BJ (cell line): ENCODE measurements at places on chromosomes 5 and 9. TPM values are rescaled to one million over a fixed set of nuclear protein-coding genes. Genes with fewer than 3 reads are reported as not detected.

RC3H2 gene
- polyA plus RNA-seq, result 35.3 and 50.2 TPM in 2 replicates

GRXCR2 gene
- not detected in 2 replicates for polyA plus RNA-seq

KLF4 gene
- polyA plus RNA-seq, result 4.3 and 5.2 TPM in 2 replicates

DNA sequence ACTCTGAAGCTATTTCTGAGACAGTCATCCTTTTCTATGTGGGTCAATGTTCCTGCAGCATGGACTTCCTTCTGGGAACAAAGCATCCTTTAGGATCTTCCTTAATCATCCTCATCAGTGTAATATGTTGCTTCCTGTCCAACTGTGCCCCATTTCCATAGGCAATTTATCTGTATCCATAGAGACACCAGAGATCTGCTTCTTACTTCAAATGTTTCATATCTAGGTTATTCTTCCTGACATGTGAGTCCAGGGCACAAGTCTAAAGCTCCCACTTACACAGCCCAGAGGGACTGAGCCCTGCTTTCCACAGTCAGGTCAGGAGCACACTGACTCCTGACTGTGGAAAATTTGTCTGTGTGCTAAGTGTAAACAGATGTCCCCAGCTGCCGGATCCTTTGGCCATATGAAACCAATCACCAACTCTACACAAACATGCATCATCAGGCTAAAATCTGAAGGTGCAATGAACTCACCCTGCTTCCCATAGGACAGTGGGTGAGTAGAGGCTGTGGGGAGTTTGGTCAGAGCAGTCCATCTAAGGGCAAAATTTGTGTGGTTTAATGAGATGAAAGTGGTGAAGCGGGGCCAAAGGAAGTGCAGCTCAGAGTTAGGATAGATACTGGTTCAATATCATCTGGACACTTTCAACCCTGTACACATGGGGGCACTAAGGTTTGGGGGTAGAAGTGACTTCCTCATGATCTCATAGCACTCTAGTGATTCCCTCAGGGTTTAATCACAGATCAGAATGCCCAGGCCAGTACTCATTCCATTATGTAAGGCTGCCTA lies 85.2 kb upstream of the TNC start:
- peak; percentile 89 for DNase-seq

GRCh38 chr9:114397848-114398605 lies 10.2 kb upstream of the AKNA start:
- peak; percentile 62 for DNase-seq

- no peak for DNase-seq
These were observed 29.0 kb upstream of the PUM3 start for GRCh38 chr9:2872931-2873323.

DNA sequence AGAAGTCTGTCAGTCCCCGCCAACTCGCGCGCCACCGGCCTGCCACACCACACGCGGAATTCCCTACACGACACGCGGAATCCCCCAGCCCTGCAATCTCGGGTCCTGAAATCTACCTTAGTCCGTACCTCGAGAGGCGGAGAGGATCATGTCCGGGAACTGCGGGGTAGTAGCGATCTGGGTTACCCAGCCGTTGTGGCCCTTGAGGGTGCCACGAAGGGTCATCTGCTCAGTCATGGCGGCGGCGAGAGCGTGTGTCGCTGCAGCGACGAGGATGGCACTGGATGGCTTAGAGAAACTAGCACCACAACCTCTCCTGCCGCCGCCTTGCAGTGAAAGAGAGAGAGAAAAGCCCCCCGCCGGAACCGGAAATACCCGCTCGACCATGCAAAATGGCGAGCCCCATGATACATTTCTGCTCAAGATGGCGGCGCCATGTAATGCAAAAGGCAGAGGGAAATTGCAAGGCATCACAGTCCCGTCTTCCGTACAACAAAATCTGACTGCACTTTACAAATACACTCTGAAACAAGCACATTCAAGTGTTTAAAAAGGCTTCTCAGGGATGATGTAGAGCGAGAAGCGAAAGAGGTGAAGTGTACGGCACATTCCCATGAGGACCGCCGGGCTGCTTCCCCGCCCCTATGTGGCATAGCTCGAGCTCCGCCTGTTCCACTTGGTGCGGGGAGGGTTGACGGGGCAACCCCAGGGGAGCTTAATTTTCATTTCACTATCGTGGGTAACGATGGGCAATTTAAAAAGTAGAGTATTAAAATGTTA lies at the start of gene RACK1:
Gene RACK1 (minus strand): TSS at position 343 of the 780 bp plus-strand sequence. CDS start 106 bp downstream, at position 237.
- DNase-seq, result peak; percentile 51
